CD4-positive, alpha-beta T cell treated with Interleukin-6 for 4 hours (primary cell): ENCODE measurements at places on chromosomes 11 and 22.

- no peak for DNase-seq
Observed at GRCh38 chr11:4025248-4025966, 69.2 kb upstream of the RRM1 start.

DNA sequence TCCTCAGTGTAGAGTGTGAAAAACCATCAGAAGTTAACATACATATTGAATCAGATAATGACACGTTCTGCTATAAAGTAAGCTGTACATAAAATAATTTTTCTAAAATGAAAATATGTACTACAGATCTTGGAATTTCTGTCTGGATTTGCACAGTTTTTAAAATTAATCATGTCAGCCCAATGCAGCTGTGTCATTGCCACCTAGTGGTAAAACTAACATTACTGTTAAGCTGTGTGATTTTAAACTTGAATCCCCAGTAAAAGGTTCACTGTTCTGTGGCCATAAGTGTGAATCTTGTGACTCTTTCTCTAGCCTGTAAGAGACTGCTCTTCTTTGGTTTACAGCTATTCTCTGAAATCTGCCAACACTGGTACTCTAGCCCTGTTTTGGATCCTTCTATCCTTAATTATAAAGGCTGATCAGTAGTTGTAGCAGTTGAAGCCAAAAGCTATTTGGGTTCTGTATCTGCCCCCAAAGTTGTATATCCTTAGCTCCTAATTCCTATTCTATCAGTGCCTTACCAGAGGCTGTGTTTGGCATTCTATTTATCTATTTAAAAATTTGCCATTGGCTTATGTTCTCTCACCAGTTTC lies 4.0 kb downstream of the JRKL start:
- peak; percentile 10 for DNase-seq

GRCh38 chr11:43937434-43938411 lies 4.7 kb upstream of the C11orf96 start:
- DNase-seq, result no peak

DNA sequence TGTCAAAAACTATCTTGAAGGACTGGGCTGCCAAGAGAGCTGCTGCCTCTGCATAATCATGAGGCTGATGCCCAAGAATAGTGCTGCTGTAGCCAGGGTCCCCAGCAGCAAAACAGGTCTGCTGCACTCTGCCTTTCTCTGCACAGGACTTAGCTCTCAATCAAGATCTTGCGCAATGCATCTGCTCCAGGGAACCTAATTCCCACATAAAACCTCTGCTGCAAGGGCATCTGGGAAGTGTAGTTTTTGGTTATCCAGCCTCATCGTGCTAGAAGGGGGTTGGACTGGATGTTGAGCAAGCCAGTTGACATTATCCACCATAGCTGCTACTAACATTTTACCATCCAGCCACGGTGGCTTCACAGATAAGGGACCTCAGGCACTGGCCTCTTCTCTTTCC lies 192.7 kb downstream of the C11orf91 start:
- no peak for DNase-seq

DNA sequence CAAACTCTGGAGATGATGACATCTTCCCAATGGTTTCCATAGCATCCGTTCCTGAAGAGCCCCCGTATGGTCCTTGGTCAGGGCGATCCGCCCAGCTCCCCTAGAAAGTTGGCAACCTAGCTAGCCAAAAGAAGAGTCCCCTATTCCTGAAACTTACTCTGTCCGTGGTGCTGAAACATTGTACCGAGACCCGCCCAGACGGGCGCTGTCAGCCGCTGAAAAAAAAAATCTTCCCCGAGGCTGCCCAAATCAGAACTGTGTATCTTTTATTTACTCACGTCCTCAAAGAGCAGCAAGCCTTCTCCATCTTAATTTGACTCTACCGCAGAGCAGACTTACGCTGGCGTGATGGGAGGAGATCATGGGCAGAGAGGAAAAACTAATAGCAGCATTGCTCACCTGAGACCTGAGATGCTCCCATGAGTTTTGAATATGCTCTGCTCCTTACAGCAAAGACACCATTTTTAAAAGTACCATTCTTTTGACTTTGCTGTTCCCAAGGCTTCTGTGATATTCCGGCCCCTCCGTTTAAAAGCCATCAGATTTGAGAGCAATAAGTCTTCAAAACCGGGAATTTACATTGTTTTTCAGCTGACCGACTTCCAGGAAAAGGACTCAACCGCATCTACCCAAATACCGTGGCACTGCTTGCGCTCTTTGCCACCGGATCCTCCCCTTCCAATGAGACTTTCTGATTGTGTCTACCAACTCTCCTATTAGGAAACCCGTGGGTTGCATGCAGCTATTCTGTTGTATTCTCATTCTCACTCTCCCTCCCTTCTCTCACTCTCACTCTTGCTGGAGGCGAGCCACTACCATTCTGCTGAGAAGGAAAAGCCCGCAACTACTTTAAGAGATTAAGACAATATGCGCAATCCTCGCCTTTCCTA lies at the start of gene SLC17A6:
TSS of gene SLC17A6 (plus strand) at position 786 of the 890 bp plus-strand sequence. CDS start 153 bp downstream, outside the sequence.
- no peak for DNase-seq

DNA sequence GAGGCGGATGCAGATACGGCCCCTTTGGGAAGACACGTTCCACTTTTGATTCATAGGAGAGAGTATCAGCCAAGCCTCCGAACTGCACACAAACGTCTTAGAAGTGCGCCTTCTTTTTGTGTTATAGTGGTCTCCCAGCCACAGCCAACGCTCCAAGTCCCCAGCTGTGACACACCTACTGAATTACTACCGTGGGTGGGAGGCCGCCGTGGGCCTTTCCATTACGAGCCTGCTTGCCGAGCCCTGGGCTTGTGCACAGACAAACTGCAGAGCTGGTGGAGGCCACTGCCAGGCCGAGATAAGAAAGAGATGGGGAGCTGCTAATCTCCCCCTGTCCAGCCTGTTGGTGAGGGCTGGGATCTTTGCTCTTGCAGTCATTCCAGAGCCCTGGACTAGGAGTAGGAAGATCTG lies 761 bp downstream of the HMBS start:
- DNase-seq, result peak; percentile 18

GRCh38 chr11:107683807-107684206 lies 28.0 kb downstream of the SLN start:
- no peak for DNase-seq

- DNase-seq, result no peak
Observed at GRCh38 chr11:61680622-61681221, 531 bp downstream of the DAGLA start.
